A549 treated with Hydrocortisone at 1 μM for 4 hours (cell line): ENCODE measurements at places on chromosomes 5 and 9. TPM values are rescaled to one million over a fixed set of nuclear protein-coding genes. Genes with fewer than 3 reads are reported as not detected.

Gene SOX30
- total RNA-seq = 0.06 to 0.07 TPM in 2 of 5 replicates, not detected in the others

Gene F12
- total RNA-seq = 14.2 to 24.1 TPM (median 22.1 TPM) in 5 replicates

Gene SNX24
- total RNA-seq = 18.7 to 25.9 TPM (median 23.1 TPM) in 5 replicates

Gene CD180
- 0.01 TPM in 1 of 5 replicates, not detected in the others for total RNA-seq

Gene TTC16
- 0.03 to 0.12 TPM (median 0.03 TPM) in 4 of 5 replicates, not detected in the other for total RNA-seq

Gene SAXO1
- not detected in 5 replicates for total RNA-seq

Gene CYLC2
- not detected in 5 replicates for total RNA-seq

Gene ROR2
- 1.1 to 2.0 TPM (median 1.4 TPM) in 5 replicates for total RNA-seq

Gene ANKRD55
- total RNA-seq = not detected in 5 replicates

Gene CNTFR
- 0.07 to 0.17 TPM (median 0.14 TPM) in 5 replicates for total RNA-seq

Gene LCN9
- total RNA-seq = 0.13 to 0.16 TPM in 2 of 5 replicates, not detected in the others

Gene ZNF483
- total RNA-seq = 0.18 to 0.94 TPM (median 0.49 TPM) in 5 replicates

Gene TRPM3
- total RNA-seq = not detected in 5 replicates

Gene TTC39B
- total RNA-seq = 0.70 to 1.9 TPM (median 1.4 TPM) in 5 replicates

Gene SLC1A1
- 0.85 to 1.3 TPM (median 1.2 TPM) in 5 replicates for total RNA-seq

Gene TMEM252
- not detected in 5 replicates for total RNA-seq

Gene ACER2
- 2.3 to 3.4 TPM (median 2.9 TPM) in 5 replicates for total RNA-seq

Gene PCDHGB5
- 2.0 to 2.6 TPM (median 2.3 TPM) in 5 replicates for total RNA-seq

Gene LOX
- 1.3 to 2.4 TPM (median 1.7 TPM) in 5 replicates for total RNA-seq

Gene ADAMTSL1
- total RNA-seq = 0.03 to 0.11 TPM (median 0.07 TPM) in 5 replicates

Gene PCDHAC1
- total RNA-seq = 1.8 to 2.5 TPM (median 2.2 TPM) in 5 replicates

Gene PCDHGA8
- 0.02 to 0.05 TPM (median 0.05 TPM) in 3 of 5 replicates, not detected in the others for total RNA-seq
